ENCODE measurements at places on chromosomes 3 and 15.

DNA sequence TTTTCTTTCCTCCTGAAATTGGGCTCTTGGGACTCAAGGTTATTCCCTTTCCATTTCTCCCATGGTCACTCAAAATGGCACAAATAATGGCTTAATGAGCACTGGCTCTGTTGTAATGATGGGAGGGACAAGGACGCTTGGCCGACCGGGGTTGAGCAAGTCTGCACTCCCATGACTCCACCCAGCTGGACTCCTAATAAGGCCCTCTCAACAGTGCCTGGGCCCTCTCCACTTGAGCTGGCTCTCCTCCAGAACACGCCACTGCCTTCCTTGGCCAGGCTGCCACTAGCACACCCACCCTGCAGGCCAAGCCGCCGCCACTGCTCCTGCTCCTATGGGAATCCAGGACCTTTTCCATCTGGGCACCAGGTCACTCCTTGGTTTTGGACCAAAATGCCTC is 42.3 kb downstream of the ADCY5 start:
- DNase-seq, result no peak

DNA sequence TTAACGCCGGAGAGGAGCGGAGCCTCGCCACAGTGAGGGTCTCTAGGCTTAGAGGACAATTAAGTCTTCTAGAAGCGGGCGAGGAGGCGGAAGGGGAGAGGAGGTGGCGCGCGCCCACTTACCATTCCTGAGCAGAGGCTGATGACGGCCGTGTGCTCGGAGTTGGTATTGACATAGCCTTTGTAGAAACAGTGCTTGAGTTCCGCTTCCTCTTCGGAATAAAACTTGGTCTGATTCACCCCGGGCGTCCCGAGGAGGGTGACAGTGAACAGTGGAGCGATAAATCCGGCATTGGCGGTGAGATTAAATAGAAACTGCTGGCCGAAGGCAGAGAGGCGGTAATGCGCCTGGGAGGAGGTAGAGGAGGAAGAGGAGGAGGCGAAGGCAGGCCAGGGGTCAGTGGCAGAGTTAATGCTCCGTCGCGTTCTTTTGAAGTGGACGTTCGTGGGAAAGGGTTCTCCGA is 1.3 kb downstream of the ADAMTS9 start:
- no peak for DNase-seq

- no peak for DNase-seq
Measured at GRCh38 chr15:70195587-70196305, 98.0 kb upstream of the TLE3 start.

- no peak for DNase-seq
Measured at GRCh38 chr15:66261056-66261455, 7.5 kb upstream of the MEGF11 start.

DNA sequence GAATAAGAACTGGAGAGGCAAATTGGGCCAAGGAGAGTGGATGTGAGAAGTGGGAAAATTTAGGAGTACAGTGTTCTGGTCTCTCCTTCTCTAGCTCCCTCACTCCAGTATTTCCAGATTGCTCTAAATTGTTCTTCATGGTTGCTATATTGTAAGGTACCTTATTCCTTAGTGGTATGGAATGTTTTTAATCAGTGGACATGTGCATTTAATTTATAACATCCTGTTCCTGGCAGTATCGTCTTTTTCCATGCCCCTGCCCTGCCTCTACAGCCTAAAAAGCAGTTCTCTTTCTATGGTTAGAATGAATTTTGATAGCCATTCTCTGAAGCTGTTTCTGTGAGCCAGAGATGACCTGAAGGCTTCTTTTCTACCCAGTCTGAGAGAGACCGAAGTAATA is 180.5 kb downstream of the TCF12 start:
- DNase-seq, result no peak

- DNase-seq, result no peak
Measured at GRCh38 chr15:94122516-94122915, 108.8 kb upstream of the MCTP2 start.

- no peak for DNase-seq
Measured at GRCh38 chr3:44019736-44020135, 221.9 kb upstream of the TOPAZ1 start.

DNA sequence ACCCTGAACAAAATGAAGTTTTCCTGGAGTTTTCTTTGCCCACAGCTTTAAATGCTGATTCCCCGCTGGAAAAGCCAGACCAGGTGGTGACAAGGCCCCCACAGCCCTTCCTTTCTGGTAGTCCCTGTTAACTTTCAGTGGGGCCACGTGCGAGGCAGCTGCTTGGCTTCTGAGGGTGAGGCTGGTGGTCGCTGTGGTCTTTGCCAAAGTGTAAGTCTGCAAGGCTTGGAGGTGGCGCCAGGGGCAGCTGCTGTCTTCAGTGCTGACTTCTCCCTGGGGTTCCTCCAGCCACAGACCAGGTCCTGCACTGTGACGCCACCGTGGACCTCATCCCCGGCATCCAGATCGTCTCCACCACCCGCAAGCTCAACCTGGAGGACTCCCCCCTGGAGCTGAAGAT is 54.1 kb upstream of the TAMM41 start:
- no peak for DNase-seq

DNA sequence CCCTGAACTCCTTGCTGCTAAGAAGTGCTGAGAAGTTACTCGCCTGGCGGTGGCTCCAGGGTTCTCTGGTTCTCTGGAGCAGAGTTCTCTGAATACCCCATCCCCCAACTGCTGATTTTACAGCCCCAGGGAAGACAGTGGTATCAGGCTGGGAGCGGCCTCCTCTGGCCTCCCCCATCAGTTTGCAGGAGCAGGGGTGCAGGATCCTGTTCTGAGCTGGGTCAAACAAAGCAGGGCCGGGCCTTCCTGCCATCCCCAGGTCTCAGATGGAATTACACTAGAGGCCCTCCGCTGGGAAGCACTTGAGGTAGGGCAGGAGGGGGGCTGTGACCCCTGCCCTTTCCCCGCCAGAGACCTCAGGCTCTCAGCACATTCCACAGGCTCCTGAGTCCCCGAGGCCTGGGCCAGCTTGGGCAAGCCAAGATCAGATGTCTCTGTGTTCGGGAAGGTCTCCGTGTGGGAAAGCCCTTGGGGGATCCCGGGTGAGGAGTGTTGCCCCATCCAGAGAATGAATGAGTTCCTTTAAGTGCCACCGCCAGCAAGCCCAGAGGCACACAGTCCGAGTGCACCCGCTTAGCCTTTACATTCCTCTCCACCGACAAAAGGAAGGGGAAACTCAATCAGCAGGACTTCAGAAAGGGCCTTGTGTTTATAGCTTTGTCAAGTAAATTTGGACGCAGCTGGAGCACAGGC is 149.9 kb downstream of the LRRK1 start:
- DNase-seq, result no peak

DNA sequence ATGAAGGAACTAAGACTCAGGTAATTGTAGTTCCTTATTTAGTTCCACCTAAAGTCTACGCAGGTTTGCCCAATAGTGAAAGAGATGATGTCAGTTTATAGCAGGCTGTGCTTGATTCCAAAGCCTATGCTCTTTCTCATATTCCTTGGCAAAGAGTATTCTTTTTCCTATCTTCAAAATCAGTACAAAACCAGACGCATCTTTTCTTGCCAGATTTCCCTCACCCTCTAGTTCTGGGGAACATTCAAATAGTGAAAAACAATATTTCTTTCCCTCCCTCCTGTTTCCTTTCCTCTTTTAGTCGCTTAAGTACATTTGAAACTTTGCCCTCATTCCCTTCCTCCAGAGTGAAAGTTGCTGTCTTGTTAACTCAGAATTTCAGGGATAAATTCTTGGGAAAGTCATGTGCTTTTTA is 134.6 kb upstream of the PDZRN3 start:
- no peak for DNase-seq

GRCh38 chr3:146233487-146233886 is 17.4 kb downstream of the PLSCR4 start:
- no peak for DNase-seq

DNA sequence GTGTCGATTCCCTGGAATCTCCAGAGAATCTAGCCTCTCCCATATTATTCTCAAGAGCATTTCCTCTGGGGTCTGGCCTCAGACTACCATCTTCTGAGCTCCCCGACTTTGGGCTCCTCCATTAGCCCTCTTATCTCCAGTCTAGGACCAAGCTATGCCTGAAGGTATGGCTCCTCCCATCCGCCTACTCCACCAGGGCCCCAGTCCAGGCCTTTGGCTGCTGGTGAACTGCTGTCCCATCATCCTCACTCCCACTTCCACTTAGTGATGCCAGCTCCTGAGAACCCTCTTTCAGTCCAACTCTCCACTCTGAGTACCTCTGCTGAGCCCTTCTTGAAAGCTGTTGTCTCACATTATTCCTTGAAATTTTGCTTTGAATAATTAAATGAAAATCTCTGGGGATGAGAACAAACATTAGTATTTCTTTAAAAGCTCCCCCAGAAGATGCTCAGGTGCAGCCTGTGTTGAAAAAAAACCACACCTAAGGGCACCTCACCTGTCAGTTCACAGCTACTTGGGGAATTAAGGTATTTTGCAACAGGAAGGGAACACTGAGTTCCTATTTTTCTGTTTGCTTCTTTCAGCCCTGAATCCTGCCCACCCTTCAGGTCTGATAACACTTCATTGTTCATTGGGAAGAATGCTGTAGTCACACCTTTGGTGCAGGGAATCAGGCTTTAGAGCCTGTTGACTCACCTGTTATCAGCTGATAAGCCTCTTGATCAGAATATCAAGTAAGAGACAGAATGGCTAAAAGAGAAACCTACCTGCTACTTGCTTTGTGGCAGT is 9.5 kb downstream of the CLDN18 start:
- no peak for DNase-seq

- no peak for DNase-seq
Measured at GRCh38 chr3:189099505-189100290, 72.1 kb upstream of the TPRG1 start.

GRCh38 chr15:52080706-52081392 is 31.7 kb downstream of the BCL2L10 start:
- DNase-seq, result no peak

GRCh38 chr3:2896308-2896939 is 213.8 kb downstream of the IL5RA start:
- no peak for DNase-seq

- no peak for DNase-seq
Measured at GRCh38 chr15:62920682-62921502, 121.7 kb upstream of the TPM1 start.

DNA sequence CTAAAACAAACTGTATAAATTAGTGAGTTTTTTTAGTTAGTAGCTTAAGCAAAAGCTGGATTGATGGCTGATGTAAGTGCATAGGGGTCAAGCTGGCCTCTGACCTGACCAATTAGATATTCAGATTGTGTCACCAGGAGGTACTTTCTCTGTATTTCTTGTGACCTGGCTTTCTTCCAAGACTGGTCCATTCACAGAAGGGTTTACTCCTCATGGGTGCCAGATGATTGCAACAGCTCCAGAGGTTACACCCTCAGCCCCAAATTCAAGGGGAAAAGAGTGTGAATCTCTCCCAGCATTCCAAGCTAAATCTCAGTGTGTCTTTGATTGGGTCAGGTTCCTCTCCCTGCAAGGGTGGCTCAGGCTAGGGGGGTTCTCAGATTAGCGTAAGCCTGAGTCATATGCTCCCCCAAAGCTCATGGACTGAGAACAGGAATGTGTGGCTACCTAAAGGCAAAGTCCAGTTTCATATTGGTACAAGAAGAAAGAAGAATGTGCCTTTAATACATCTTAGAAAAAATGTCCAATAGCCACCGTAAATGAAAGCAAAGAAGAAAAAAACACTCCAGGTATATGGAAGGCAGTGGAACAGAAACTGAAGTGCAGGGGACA is 16.5 kb downstream of the PML start:
- no peak for DNase-seq

DNA sequence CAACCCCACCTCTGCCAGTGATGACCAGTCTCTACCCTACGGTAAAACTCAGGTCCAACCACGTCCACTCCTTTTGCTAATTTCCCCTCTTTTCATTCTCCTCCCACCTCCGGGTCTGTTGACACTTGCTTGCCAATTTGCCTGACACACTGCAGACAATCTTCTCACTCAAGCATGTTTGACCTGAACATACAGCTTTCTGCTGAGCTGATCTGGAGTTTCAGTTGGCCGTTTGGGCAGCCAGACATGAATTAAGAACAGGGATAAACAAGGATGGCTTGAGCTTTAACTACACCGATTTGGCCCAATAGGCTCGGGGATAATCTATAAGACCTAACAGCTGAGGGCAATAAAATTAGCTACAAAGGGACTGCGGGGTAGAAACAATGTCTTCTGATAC is 758.6 kb upstream of the CFAP20DC start:
- DNase-seq, result no peak

- no peak for DNase-seq
Measured at GRCh38 chr15:56533731-56534403, 68.9 kb upstream of the MNS1 start.

- DNase-seq, result no peak
Measured at GRCh38 chr3:189534531-189534930, 96.7 kb upstream of the TP63 start.

- DNase-seq, result no peak
Measured at GRCh38 chr3:32847528-32847927, 29.7 kb downstream of the TRIM71 start.

DNA sequence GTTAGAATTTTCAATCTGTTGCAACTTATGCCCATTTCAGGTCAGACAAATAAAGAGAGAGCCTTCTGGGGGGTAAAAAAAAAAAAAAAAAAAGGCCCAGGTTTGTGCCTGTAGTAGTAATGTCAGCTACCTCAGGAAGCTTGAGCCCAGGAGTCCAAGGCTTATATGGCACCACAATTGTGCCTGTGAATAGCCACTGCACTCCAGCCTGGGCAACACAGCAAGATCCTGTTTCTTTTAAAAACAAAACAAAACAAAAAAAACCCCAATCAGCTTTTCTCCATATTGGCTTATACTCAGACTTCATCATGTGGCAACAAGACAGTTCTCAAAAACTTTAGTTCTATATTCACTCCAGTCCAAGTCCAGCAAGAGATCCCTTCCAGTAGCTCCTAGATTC is 8.4 kb upstream of the LRRFIP2 start:
- DNase-seq, result no peak

DNA sequence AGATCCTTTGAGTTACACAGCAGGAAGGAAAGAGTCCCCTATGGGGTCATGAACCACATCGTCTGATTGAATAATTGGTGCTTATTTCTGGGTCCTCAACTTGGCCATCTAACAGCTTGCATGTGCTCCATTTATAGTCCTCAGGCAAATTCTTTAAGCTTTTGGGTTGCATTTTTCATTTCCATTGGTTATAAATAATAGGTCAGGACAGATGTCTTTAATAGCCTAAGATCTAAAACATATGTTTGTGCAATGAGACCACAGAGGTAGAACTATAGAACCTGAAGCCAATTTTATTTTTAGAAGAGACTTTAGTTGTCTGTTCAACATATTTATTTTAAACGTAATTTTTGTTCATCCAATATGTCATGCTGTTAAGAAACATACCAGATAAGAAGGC is 43.2 kb downstream of the CD200R1L start:
- DNase-seq, result no peak

- no peak for DNase-seq
Measured at GRCh38 chr3:130700541-130700940, 46.1 kb downstream of the PIK3R4 start.

All from stimulated activated CD8-positive, alpha-beta memory T cell treated with anti-CD3 and anti-CD28 coated beads, Interleukin-4, amount 100 ng/mL, for 24 hours (primary cell).